ENCODE measurements at places on chromosomes 11 and 22.

- no peak for DNase-seq
Observed at GRCh38 chr11:45674481-45675190, 9.2 kb upstream of the CHST1 start.

GRCh38 chr11:55106391-55106790 lies 155.6 kb upstream of the TRIM48 start:
- DNase-seq = no peak

- DNase-seq = no peak
Observed at GRCh38 chr11:106331176-106331575, 253.7 kb downstream of the AASDHPPT start.

DNA sequence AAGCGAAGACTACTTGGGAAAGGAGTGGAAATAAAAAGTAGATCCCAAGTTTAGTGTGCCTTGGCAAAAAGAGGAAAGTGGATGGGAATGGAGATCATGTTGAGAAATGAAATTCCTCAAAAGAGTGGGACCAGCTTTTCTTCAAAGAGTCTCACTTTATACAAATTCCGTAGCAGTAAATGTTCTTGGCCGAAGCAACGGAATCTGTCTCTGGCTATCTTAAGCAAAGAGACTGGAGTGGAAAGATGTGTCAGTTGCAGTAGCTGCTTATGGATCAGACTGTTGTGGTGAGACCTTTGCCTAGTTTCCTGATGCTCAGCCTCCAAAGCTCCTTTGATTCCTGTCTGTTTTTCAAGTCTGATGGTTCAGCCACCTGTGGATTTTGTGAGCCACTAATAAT lies 73.6 kb downstream of the CSTPP1 start:
- no peak for DNase-seq

DNA sequence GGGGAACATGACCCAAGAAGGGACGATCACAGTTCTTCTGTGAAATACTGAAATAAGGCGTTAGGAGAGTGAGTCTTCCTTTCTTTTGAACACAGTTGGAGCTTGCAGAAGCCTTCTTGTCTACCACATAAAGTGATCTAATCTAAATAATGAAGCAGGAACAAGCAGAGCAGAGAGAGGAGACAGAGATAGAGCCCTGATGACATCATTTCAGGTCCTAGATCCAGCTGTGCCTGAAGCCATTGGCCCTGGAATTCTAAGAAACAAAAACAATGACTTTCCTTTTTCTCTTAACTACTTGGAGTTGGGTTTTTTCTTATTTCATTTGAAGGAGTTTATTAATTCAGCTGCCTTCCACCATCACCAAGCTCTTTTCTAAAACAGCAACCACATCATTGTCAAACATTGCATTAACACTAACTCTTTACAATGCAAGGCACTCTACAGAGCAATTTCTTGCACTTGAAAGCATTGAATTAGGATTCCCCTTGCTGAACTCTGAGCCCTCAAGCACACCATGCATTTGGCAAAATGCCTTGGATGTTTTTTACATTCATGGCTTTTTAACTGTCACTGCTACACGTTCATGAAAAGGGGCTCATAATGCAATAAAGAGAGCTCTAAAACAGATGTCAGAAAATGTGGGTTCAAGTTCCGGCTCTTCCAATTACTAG lies 117.2 kb upstream of the TIMP3 start:
- DNase-seq = no peak

GRCh38 chr11:83259559-83259958 lies 26.6 kb downstream of the CCDC90B start:
- no peak for DNase-seq
